ENCODE measurements at places on chromosomes 12 and 14.

GRCh38 chr14:101810897-101811621, 49.5 kb downstream of the PPP2R5C start:
- no peak for DNase-seq

DNA sequence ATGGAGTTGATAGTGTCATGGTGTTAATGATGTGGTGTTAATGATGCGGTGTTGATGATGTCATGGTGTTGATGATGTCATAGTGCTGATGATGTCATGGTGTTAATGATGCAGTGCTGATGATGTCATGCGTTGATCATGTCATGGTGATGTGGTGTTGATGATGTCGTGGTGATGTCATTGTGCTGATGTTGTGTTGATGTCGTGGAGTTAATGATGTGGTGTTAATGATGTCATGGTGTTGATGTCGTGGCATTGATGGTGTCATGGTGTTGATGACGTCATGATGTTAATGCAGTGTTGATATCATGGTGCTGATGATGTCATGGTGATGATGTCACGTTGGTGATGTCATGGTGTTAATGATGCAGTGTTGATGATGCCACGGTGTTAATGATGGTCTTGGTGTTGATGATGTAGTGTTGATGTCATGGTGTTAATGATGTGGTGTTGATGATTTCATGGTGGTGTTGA, 49.1 kb upstream of the RIMBP2 start:
- peak; percentile 57 for DNase-seq

- DNase-seq: peak; percentile 51
These were observed 552 bp upstream of the SCN8A start for GRCh38 chr12:51590347-51591015.

GRCh38 chr14:101889366-101889765, 75.0 kb upstream of the DYNC1H1 start:
- no peak for DNase-seq

DNA sequence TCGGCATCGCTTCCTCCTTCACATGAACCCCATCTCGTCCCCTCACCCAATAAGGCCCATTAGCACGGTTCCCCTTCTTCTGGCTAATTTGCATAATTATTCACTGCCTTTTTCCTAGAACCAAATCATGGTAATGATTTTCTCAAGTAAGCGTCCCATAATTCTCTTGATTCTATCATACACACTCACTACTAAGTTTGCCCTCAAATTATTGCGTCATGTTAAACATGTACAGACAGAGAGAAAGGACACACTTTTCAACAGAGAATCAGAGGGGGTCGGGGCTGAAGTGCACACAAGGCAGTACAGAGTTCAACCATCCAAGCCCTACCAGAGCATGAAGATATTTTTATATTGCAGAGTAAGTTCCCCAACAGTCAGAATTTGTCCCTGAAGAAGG, 256.6 kb downstream of the FOXN3 start:
- no peak for DNase-seq

GRCh38 chr14:80491131-80491530, 279.8 kb upstream of the DIO2 start:
- DNase-seq: no peak

DNA sequence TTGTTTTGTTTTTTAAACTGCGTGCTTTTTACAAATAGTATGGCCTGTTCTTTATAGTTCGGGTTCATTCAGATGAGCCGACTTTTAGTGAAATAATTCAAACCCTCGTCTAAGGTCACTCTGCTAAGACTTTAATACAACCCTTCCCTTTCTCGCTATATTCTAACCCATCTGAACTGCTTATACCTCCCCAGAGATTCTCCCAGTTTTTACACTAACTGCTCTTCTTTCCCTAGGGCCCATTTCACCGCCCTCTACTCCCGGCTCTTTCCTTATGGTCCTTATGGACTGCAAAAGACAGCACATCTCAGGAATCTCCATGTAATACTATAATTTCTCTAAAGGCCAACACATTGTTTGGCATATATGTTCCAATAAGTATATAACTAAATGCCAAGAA, 2.1 kb downstream of the MAPK1IP1L start:
- DNase-seq: no peak

Measured in HCT116 (cell line).